ENCODE measurements at places on chromosomes 7 and 10.

DNA sequence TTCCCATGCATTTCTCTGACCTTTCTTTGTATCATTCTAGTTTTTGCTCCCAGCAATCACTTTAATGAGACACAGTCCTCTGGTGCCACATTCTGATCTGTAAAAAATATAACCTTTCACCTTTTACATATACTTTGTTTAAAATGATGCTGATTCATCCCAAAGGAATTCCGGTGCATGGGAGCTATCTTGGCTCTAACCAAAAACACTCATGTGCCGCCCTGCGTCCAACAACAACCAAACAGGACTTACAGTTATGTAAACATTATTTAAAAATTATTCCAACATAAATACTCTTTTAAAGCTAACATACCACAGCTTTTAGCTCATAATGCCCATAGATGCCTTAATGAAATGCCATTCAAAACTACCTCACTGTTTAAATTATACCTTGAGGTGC, 7.7 kb upstream of the OPALIN start:
- no peak for DNase-seq

DNA sequence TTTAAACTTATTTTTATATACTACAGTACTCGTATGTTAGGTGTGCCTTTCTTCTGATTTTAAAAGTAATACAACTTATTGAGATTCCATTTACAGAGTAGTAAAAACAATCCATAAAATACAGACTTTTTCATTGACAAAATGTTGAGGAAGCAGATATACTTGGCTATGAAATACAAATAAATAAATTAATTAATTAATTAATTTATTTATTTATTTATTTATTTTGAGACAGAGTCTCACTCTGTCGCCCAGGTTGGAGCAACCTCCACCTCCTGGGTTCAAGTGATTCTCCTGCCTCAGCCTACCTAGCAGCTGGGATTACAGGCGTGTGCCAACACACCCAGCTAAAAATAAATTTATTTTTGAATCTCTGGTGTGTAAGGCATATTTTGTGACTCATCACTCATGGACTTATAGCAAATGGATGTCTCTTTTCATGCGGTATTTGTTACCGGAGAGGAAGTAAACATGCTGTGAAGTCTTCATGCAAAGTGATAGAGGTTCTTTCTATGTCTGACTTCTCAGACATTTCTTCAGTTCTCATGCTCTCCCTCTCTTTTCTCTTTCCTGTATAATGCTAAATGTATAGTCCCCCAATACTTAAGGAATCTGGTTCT, 20.2 kb upstream of the SRPK2 start:
- DNase-seq = no peak

DNA sequence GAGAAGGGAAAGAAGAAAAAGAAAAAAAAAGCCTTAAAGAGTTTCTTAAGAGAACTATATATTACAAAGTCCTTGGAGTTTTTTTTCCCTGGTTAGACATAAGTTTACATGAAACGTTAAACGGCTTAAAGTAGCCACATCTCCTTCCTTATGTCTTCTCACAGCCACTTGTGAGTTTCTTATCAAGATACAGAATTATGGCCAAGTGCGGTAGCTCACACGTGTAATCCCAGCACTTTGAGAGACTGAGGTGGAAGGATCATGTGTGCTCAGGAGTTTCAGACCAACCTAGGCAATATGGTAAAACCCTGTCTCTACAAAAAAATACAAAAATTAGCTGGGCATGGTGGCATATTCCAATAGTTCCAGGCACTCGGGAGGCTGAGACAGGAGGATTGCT, 54.3 kb downstream of the IKZF1 start:
- no peak for DNase-seq

DNA sequence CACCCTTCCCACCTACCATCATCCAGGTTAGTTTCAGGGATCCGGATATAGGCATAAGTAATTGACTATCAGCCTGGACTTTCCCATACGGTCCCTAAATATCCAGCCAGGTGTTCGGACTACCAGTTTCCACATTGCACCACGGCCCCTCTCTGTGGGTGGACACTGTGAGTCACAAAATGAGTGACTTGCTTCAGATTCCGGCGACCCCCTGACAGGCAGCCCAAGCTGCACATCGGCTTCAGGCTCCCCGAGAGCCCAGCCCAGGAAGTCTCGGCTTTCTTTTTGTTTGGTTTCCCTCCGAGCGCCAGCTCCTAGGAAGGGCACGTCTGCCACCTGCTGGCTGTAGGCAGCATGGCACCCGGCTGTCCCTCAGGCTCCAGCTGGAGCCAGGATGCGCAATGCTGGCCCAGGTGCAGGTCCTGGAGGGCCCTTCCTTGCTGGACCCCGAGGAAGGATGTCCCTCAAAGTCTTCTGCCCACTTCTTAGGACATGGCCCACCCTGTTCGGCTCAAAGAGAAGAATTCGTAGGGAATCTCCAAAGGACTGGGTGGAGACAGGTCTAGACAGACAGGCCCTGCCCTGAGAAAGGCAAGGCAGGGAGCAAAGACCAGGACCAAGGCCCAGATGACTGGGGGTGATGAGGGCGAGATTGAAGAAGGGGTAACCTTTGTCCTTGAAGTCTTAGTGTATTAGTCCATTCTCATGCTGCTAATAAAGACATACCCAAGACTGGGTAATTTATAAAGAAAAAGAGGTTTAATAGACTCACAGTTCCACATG, 10.6 kb downstream of the HABP2 start:
- peak; percentile 57 for DNase-seq

DNA sequence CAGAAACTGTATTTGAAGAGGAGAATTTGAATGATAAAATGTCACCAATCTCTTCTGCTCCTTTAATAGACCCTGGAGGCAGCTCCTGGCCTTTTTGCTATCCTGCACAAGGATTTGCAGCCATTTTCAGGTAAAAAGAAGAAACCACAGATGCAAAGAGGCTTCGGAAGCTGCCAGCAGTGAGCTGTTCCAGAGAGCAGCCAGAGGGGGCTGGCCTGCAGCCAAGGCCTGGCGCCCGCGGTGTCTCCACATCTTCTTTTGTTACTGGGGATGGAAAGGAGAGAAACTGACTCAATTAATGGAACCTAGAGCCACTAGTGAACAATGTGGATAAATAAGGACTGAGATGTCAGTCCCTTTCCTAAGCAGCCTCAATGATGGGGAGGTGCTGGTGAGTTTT, 23.9 kb upstream of the GPR26 start:
- no peak for DNase-seq

GRCh38 chr7:47557694-47558670, 23.9 kb downstream of the TNS3 start:
- DNase-seq = no peak

DNA sequence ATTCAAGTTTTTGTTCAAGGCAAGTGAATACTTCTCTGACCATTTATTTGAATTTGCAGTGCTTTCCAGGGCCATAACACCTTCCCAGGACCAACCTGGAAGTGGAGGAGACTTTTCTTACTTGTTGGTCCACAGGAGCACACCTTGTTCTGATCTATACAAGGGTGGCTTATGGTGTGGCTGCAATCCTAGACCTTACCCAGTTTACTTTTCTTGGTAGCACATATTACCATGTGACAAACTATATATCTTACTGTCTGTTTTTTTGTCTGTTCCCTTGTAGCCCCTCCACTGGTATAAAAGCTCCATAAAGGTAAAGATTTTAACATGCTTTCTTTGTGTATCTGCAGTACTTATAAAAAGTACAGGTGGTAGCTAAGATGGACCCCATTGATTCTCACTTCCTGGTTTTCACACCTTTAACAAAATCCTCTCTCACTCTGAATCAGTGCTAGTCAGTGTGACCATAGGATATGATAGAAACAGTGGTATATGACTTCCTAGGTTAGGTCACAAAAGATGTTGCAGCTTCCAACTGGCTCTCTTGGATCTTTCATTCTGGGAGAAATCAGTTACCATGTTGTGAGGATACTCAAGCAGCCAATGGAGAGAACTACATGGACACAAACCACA, 5.6 kb upstream of the ASB4 start:
- DNase-seq = no peak

DNA sequence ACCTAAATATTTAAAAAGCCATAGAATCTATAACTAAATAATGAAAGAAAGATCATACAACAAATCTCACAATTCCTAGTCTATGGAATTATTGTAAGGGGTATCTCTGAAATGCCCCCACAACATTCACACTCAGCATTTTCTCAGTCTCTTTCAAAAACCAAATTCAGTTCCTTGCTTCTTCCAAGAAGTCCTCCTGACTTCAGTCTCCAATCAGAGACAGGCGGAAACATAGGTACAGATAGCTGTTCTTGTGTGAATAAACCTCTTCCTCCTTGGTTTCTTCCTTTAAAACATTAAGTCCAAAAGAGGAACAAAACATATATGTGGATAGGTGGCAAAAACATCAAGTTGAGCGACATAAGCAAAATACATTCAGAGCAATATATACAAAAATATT, 13.9 kb upstream of the FBXW4 start:
- no peak for DNase-seq

DNA sequence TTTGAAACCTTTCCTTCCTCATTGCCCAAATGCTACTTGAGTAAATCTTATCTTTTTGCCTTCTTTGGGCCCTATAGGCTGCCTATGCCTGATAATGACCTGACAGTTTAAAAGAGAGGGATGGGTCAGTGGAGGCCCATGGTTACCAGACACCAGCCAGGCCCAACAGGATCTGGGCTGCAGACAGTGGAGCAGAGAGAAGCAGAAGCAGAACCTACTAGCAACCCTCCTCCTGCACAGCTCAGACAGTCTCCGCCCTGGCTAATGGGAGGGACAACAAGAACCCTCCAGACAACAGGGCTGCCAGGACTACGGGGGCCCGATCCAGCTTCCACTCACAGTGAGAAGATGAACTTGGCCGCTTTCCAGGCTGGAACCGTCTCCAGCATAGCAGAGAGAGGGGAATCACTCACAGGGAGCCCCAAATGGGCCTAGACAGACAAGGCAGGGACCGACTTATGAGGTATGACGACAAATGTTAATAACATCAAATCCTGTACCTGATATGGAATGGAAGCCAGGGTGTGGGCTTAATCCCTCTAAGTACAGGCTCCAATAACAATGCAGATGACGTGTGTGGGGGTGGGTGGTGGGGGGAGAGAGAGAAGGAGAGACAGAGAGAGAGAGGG, 31.7 kb upstream of the DGKI start:
- DNase-seq = no peak

- no peak for DNase-seq
Measured at GRCh38 chr10:80536361-80536835, 1.3 kb upstream of the SH2D4B start.

DNA sequence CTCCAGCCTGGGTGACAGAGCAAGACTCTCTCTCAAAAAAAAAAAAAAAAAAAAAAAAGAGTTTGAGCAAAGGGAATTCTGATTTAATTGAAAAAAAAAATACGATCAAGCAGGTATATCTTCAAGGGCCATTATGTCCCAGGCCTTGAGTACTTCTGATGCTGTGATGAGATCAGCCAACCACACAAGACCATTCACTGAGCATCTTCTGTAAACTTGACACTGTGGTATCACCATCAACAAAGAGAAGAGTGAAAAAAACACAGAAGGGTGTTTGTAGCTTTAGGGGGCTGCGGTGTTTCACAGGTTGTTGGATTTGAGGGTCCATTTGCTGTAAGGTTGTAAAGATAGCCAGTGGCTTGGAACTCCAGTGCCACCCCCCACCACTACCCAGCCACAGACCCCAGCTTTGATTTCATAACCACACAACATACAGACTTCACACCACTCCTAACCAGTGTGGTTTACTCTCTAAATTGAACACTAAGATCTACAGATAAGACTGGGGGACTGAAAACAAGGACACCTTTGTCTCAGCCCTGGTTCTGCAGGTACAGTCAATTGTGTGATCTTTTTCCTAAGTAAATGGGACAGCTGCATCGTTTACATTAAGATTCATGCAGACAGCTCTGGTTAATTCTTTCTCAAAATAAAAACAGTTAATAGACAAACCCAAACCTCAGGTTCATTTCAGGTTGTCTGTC, 66.4 kb downstream of the CDC123 start:
- DNase-seq = no peak

- DNase-seq = no peak
Measured at GRCh38 chr7:139940866-139941265, 111.8 kb downstream of the TBXAS1 start.

GRCh38 chr10:130956251-130956650, 355.3 kb downstream of the TCERG1L start:
- no peak for DNase-seq

GRCh38 chr10:122279725-122280141, 8.6 kb downstream of the BTBD16 start:
- DNase-seq = peak; percentile 23

GRCh38 chr10:6348096-6348874, 145.6 kb downstream of the PFKFB3 start:
- DNase-seq = peak; percentile 67

DNA sequence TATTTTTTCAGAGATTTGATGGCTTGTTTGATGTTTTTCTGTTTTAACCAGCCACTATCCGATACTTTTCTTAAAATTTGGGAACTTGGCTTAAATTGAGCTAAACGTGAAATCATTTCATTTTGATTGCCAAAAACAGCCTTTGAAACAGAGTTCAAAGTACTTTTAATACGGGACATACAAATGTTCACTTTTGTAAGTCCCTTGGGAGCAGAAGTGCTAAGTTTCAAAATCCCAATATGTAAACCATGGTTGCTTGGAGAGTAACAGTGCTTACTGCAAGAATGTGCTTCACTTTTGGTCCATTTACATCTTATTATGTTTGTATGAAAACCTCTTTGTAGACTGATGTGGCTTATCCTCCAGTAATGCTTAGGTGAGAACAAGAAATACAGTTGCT, 10.9 kb downstream of the PNPLA8 start:
- no peak for DNase-seq

- DNase-seq = no peak
Measured at GRCh38 chr7:508461-509170, 11.0 kb downstream of the PDGFA start.

GRCh38 chr7:73352784-73353183, 24.8 kb downstream of the FKBP6 start:
- DNase-seq = no peak

DNA sequence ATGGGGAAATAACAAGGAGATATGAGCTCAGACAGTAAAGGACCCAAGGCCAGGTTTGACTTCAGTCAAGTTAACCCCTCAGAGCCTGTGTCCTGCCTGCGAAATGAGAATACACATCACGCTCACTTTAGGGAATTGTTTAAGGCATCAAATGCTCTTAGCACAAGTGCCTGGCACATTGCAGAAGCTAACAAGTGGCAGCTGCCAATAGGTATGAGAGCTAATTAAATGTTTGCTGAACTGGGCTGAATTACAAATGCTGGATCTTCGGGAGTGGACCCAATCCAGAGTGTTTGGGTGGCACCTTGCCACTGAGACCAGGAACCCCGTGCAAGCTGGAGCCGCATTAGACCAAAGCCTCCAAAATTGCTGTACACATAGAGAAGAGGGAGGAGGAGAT, 136.8 kb downstream of the C10orf90 start:
- DNase-seq = no peak

- DNase-seq = no peak
Measured at GRCh38 chr7:71414490-71414889, 282.5 kb downstream of the GALNT17 start.
